ENCODE measurements at places on chromosomes 6 and 20.

- DNase-seq, result no peak
Observed at GRCh38 chr6:43091436-43091991, 15.4 kb downstream of the PTK7 start.

DNA sequence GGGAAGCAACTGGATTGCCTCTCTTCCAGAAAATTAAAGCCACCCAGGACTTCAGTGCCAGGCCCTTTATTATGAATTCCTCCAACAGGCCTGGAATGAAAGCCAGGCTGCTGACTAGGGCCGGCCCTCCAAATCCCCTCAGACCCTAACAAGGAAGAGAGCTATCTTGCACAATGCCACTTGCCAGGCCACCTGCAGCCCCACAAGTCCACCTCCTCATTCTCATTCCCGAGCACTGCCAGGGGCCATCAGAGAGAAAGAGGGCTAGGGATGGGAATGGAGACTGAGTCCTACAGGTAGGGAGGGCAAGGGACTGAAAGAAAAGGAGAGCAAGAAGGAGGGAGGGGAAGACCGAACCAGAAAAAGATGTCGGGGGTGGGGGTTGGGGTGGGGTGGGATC is 86.5 kb downstream of the MRPL14 start:
- DNase-seq, result no peak

GRCh38 chr6:34374069-34374468 is 18.4 kb downstream of the NUDT3 start:
- DNase-seq, result no peak

DNA sequence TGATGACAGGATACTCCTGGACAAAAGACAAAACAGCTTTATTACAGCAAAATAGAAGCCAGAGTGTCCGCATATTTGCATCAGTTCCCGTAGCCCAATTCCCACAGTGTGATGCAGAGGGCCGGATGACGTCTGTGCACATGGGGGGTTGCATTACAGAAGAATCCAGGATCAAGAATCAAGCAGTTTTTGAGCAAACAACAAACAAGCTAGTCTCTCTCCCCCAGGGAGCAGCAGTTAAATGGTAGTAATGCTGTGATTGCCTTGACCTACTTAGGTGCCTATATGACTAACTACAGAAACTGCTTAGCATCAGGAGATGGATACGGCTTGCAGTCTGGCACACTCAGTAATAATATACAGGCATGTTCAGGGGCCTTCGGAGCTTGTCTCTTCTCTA is 3.2 kb upstream of the SDHAF4 start:
- DNase-seq, result no peak

DNA sequence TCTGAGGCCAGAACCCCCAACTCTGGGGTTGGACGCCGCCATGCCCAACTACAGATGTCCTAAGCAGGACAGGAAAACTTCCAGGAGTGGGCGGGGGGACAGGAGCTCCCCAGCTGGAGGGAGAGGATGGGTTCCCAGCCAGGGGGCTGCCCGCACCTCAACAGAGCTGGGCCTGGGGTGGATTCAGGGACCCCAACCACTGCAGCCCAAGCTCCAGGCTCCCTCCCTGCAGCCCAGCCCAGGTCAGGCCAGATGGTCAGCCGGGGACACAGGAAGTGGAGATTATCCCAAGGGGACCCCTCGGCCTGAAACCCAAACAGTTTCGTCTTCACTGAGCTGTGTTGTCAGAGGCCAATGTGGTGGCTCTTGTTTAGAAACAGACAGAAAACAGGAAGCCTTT is 9.4 kb downstream of the LAMA5 start:
- DNase-seq, result no peak

- DNase-seq, result no peak
Observed at GRCh38 chr6:88890394-88890793, 73.0 kb downstream of the RNGTT start.

DNA sequence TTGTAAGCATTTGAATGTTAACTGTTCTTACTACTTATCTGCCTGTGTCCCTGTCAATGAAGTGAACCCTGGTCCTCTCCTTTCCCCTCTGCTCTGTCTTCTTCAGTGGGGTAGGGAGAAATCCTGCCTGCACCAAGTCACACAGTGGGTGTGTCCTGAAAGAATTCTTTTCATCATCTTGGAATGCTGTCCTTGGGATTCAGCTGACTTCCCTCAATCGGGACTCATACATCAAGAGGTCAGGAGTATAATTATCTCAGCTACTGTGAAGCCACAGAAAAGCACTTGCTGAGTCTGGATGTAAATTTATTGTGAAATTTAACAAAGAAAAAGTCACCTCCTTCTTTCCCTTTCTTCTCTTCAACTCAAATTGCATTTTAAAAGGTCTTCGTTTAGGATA is 328.5 kb downstream of the SOX4 start:
- DNase-seq, result no peak

DNA sequence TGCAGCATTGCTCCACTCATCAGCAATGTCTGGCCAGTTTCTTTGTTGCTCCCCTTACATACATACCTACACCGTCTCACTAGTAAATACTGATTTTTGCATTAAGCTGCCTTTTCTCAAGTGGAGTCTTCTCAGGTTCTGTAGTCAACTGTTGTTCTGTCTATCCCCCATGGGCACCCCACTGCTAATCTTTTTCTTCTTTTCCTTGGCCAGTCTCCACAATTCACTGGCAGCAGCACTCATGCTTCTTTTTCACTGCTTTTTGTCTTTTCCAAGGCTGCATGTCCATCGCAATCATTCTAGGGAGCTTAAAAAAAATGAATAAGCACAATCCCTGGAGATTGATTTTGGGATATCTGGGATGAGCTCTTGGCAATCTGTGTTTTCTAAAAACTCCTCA is 10.3 kb upstream of the ERVFRD-1 start:
- no peak for DNase-seq

- DNase-seq, result no peak
Observed at GRCh38 chr6:41226752-41227151, 1.4 kb upstream of the TREML4 start.

GRCh38 chr6:118787724-118788423 is 106.1 kb upstream of the ASF1A start:
- DNase-seq, result peak; percentile 13

- DNase-seq, result no peak
Observed at GRCh38 chr6:139525415-139525814, 151.0 kb upstream of the CITED2 start.

DNA sequence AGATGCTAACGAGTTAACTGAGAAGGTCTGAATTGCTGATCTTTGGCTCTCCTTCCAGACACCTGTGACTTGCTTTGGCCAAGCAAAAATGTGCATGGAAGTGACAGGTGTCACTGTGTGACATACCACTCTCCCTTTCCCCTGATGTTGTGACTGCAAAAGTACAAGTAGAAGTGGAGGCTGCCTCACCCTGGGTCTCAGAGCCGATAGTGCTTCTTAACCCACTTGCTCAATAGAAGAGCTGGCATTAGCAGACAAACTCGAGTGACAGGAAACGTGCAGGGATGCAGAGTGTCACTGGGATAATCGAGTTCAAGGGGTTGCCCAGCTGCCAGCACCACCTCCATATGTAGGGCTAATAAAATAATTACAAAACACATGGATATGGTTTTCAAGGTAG is 16.4 kb upstream of the SPO11 start:
- no peak for DNase-seq

GRCh38 chr20:46637427-46638133 is 13.7 kb downstream of the SLC13A3 start:
- DNase-seq, result no peak

GRCh38 chr6:164023535-164023934 is 609.0 kb downstream of the QKI start:
- no peak for DNase-seq

GRCh38 chr20:10843146-10843711 is 169.4 kb upstream of the JAG1 start:
- DNase-seq, result no peak

GRCh38 chr20:51381557-51381956 is 161.0 kb downstream of the NFATC2 start:
- no peak for DNase-seq

GRCh38 chr6:51792273-51793030 is 295.0 kb downstream of the PKHD1 start:
- DNase-seq, result no peak

DNA sequence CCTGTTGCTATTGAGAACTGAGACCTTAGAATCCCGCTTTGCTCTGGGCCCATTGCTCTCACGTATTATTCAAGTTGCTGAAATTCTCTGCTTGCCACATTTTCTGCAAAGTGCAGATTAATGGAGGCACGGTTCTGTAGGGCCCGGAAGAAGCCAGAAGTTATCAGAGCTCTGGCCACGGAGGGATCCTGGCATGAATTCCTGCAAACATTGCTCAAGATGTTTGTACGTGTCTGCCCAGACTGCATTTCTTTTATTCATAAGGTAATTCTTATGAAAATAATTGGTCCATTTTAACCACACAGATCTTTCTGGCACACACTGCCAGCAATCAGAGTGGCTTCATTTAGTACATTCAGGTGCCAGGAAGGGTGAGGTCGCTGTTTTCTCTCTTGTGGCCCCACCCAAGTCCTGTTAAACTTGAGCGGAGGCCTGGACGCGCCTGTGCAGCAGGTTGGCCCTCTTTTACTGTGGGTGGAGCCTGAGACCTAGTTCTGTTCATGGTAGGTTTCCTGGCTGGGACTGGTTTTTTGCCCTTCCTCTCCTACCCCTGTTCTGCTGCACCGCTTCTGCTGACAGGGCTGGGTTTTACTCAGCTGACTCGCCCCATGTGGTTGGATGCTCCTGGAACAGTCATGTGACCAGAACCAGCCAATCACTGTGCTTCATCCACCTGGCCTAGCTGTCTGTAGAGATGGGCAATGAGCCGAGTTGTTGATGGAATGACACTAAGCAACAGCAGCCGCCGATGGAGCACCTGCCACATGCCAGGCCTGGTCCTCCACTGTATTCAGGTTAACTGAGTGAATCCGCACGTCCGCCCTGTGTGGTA is 230.2 kb downstream of the CDH4 start:
- no peak for DNase-seq

GRCh38 chr6:31586599-31587281 is 663 bp downstream of the LST1 start:
- DNase-seq, result peak; percentile 53

- peak; percentile 39 for DNase-seq
Observed at GRCh38 chr6:30200551-30201281, 12.5 kb downstream of the TRIM26 start.

- DNase-seq, result no peak
Observed at GRCh38 chr6:4291453-4292403, 156.4 kb upstream of the ECI2 start.

GRCh38 chr6:151661928-151662327 is 145.6 kb upstream of the ESR1 start:
- no peak for DNase-seq

DNA sequence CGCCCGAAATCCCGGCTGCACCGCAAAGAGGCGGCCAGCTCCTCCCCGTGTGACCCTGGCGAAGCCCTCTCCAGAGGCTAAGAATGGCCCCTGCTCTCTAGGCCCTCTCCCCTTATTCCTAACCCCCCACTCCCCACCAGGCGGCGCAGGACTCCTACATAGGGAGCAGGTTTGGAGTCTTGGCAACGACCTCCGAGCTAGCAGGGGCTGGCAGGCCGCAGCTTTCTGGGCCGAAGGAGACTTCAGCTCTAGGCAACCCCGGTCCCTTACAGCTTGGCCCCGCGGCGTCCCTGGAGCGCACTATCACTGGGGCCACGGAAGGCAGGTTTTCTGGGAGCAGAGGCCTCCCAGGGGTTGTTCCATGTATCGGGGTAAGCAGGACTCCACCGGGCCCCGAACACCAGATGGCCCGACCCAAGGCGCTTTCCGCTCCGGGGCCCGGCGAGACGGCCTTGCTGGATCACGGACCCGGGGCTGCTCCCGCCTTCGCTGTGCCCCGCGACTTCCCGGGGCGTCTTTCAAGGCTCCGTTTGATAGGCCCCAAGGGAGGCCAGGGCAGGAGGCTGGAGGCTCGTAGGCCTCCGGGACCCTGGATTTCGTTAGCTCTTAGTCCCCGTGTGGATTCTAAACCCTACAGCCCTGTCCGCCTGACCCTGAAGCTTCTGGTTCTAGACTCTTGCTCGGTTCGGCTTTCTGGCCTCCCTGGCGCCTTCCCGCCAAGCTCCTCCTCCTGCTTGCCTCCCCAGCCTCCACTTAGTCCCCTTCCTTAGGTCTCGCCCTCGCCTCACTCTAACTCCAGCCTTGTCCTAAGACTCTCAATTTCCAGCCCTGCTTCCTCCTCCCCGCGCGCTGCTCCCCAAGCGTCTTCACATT is 1.9 kb downstream of the SLC32A1 start:
- no peak for DNase-seq

GRCh38 chr20:54092021-54092420 is 21.6 kb upstream of the BCAS1 start:
- DNase-seq, result no peak

DNA sequence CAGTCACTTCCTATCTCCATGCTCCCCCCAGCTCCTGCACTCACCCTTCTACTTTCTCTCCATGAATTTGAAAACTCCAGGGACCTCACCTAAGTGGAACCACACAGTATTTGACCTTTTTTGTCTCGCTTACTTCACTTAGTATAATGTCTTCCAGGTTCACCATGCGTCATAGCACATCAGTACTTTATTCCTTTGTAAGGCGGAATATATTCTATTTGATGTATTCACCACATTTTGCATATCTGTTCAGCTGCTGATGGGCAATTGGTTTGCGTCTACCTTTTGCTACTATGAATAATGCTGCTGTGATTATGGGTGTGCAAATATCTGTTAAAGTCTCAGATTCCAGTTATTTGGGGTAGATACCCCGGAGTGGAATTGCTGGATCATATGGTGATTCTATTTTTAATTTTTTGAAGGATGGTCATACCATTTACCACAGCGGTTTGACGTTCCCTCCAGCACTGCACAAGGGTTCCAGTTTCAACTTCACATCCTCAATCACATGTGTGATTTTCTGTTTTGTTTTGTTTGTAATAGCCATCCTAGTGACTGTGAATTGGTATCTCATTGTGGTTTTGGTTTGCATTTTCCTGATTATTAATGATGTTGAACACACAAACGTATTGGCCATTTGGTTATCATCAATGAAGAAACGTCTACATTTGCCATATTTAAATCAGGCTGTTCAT is 20.3 kb upstream of the SYNDIG1 start:
- DNase-seq, result no peak

GRCh38 chr20:44696315-44696714 is 18.9 kb upstream of the CCN5 start:
- DNase-seq, result no peak

GRCh38 chr20:33679758-33680485 is 5.7 kb upstream of the NECAB3 start:
- DNase-seq, result peak; percentile 73

- DNase-seq, result no peak
Observed at GRCh38 chr6:168217880-168218537, 101.6 kb downstream of the DACT2 start.

- no peak for DNase-seq
Observed at GRCh38 chr6:42269974-42270510, 52.4 kb upstream of the MRPS10 start.

DNA sequence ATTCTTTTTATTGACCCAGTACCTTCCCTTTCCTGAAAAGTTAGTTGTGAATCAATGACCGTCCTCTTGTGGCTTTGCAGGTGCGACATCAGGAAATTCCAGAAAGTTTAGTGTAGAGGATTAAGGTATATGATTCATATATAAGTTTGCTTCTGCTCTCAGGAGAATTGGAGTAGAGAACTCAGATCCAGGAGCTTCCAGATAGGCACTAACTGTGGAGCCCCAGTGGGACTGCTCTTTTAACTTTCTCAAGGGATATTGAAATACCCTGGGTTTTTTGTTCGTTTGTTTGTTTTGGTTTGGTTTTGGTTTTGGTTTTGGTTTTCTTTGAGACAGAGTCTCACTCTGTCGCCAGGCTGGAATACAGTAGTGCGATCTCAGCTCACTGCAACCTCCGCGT is 9.5 kb downstream of the TAAR2 start:
- DNase-seq, result no peak

- DNase-seq, result no peak
Observed at GRCh38 chr6:20716865-20717264, 182.6 kb downstream of the CDKAL1 start.
